HuH-7.5 (cell line): ENCODE measurements at places on chromosomes 1 and 21.
A peak's percentile ranks its signal among the peaks of the same experiment; 100 is the strongest.

DNA sequence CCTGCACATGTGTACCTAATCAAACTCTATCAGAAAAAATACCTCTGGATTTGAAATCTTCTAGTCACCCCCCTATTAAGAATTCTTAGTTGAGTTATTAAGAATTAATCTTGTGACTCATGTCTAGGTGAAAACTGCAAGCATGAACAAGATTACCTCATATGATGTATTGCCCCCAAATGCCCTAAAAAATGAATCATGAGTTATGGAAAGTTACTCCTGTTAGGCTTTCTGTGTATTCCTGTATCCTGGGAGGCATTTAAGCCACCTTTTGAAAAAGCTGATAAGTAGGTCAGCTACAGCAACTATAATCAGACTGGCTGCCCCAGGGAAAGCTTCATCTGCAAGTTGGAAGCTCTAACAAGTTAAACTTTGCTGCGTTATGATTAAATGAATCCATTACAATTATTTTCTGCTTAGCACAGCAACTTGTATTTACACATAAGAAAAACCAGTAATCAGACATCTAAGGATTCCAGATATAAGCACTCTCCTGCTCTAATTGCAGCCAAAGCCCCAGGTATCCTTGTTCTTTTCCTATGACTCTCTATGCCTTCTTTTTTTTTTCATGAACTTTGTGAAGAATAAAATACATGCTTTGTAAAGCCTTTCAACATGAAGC is 147.7 kb downstream of the NTPCR start:
- DNase-seq, result no peak

GRCh38 chr21:31682620-31683019 is 23.1 kb downstream of the SOD1 start:
- DNase-seq, result no peak

DNA sequence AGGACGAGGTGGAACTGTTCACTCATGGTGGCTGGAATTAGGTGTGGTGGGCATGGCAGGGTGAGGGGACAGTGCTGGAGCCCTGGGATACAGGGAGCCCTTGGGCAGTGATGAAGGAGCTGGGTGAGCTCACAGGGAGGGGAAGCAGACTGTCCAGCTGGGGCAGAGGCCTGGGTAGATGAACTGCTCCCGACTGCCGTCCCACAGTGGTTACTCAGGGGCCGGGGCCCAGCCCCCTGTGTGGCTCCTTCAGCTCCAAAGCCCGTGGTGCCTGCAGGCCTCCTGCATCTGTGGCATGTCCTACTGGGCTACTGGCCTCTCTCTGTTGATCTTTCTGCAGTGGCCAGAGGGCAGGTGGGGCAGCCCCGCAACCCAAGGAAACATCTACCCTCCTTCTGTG is 661.1 kb downstream of the NPHP4 start:
- no peak for DNase-seq

GRCh38 chr1:179229214-179230140 is at the start of gene ABL2:
TSS of gene ABL2 (minus strand) at chr1:179229677. CDS start at chr1:179229397, 280 bp downstream.
- DNase-seq, result peak; percentile 58

DNA sequence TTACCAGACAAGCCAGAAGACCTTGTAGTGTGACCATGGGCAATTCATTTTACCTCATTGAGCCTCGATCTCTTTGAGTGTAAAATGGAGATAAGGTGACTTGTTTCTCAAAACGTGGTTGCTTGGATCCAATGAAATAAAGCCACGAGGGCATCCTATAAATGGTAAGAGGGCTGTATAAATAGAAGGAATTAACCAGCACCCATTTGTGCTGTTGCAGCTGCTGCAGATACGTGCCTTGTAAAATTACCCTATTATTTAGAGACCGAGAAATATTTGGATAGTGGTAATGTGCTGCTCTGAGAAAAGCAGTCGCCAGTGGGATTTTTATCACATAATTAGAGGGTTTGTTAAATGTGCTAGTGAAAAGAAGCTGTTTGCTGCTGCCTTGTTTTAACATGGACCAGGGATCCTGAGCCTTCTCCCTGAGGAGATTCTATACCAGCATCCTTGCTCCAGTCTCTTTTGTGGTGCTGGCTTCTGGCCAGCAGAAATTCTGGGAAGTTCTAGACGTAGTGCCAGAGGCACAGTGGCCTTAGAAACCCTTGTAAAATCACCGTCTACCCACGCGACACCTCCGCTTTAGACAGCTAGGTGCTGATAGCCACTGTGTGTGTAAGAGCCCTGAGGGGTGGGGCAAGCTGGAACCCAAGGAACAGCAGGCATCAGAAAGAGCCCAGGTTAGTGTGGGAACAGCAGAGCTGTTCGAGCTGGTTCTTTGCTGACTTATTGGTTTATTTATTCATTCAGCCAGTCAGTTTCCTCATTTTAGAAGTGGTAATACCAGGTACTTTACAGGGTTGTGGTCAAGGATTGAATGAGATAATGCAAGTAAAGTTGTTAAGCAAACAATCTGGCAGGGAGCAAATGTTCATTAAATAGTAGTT is 137.5 kb downstream of the NOS1AP start:
- no peak for DNase-seq
